ENCODE measurements at places on chromosomes 3 and 15.

DNA sequence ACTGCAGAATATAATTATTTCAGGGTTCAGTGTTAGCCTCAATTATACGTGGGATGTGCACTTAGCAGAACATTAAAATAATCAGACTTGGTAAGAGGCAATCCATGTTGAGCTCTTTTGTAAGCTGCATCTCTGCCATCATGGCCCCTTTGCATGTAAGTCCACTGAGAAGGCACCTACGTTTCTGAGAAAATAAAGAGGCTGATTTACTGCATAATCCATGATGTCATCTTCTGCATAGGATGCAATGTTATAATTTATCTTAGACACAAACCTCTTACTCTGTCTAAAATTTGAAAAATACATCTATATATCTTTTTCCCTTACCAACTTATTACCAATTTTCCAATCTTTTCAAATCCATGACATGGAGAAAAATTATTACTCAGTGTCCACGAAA lies 1294.7 kb downstream of the ZPLD1 start:
- DNase-seq = no peak

DNA sequence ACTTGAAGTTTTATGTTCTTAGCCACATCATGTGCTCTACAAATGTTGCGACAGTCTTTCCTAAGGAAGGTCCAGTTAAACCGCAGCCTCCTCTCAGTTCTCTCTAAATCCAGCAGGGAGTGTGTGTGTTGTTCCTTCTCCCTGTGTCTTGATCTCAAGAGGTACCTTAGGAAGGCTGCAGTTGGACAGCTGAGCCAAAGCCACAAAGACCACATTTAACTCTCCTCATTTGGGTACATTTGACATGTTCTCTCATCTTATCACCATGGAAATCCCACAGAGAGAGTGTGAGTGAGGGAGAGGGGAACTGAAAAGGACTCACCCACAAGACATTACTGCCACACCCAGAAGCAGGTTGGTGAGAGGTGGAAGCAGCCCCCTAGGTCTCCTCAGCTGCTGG lies 79.5 kb downstream of the CD200R1L start:
- DNase-seq = peak; percentile 35

DNA sequence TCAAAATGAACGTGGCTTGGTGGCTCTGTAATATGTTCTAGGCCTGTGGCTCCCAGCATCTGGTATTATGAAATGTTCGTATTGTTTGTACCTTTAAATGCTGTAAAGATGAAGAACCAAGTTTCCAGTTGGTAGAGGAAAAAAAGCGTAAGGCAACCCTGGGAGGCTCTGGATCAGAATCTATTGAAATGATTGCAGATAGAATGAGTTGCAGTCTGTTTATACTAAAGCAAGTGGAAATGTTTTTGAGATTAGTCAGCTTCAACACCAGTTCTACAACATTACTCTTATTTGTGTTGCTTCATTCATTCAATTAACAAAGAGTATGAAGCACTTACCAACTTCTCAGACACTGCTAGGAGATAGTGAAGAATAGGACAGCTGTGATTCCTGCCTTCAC lies 5.3 kb downstream of the ARL6IP5 start:
- no peak for DNase-seq

- no peak for DNase-seq
Observed at GRCh38 chr3:81621277-81621676, 140.2 kb downstream of the GBE1 start.

DNA sequence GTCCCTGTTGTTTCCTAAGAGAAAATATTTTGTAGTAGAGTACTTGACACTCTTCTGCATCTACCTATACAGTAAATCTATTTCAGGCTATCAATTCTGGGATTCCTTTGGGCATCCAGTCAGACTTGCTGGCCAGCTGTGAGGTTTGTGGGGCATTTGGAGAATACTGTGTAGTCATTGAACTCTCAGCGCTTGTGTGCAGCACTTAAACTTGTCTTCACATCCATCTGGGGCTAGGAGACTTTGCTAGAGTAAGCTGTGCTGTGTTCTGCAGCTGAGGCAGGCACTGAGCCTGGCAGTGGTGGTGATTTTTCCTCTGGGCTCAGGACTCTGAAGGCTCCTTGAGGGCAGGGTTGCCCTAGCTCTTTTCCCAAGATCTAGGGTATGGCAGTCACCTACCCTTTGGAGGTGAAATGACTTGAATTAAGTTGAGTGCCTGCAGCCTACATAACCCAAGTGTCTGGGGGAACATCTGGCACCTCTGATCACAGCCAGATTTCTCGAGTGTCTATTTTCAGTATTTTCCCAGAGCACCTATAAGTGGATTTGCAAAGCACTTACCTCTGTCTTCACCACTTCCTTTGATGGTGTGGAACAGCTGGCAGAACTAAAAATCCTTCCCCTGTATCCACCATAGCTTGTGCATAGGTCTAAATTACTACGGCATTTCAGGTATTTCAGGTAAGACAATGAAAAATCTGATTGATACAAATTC lies 19.3 kb downstream of the CLSTN2 start:
- DNase-seq = no peak

- no peak for DNase-seq
Observed at GRCh38 chr3:155640098-155640497, 104.8 kb downstream of the PLCH1 start.

- no peak for DNase-seq
Observed at GRCh38 chr3:78660957-78661356, 1106.8 kb downstream of the ROBO1 start.

DNA sequence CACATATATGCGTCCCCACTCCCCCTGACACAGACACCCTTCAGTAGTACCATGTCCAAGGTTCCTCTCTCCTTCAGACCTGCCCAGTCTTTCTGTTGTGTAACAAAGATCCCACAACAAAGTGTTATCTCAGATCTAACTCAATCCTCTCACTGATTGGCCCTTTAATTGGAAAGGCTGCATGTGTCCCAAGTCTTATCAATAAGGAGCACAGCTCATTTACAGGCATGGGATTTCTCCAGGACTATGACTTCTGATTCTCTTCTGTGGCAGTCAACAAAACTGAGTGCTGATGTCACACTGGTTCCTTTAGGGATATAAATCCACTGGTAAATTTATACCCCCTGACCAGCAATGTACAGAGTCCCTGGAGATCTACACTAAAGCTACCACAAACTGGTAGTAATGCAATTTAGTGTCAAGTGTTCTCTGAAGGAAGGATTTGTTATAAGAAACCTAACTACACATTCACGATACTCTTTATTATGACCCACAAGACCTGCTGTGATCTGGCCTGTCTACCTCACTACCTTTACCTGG lies 28.1 kb downstream of the CLK3 start:
- DNase-seq = no peak

GRCh38 chr3:169954142-169954756 lies 12.4 kb upstream of the SEC62 start:
- peak; percentile 56 for DNase-seq

GRCh38 chr3:38805765-38806386 lies 10.1 kb downstream of the SCN10A start:
- DNase-seq = peak; percentile 45

DNA sequence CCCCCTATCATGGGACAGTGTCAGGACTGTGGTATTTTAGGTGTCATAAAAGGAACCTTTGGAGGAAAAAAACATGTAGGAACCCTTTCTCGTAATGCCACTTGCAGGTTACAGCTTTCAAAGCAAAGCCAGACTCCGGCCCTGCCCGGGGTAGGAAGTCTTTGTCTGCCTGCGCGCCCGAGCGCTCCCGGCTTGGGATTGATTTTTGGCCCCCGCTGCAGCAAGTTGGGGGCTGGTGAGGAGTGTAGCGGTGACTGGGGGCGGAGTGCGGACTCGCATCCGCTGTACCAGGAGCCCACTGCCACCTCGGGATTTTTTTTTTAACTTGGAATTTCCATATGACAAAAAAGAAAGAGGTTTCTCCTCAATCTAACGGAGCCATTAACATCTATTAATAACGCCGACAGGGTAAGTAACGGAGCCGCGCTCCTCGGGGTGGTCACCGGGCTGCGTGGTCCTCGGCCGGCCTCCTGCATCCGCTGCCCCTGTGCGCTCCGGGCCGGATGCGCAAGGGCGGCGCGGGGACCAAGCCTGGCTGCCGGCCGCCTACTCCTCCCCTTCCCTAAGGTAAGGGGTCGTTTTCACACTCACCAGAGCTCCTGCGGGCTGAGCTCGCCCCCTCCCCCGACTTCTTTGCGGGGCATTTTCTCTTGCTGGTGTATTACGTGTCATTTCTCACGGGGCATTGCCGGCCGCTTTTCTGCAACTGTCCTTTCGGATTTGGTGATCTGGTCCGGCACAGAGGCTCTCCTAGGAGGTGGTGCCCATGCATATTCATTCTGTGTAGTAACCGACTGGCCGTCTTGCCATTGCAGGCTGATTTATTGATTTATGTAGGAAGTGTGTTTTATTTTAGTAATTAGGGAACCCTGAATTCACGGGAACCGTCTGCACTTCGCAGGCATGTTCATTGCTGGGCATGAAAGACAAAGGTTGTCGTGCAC lies 219.8 kb upstream of the TOPAZ1 start:
- DNase-seq = peak; percentile 58

DNA sequence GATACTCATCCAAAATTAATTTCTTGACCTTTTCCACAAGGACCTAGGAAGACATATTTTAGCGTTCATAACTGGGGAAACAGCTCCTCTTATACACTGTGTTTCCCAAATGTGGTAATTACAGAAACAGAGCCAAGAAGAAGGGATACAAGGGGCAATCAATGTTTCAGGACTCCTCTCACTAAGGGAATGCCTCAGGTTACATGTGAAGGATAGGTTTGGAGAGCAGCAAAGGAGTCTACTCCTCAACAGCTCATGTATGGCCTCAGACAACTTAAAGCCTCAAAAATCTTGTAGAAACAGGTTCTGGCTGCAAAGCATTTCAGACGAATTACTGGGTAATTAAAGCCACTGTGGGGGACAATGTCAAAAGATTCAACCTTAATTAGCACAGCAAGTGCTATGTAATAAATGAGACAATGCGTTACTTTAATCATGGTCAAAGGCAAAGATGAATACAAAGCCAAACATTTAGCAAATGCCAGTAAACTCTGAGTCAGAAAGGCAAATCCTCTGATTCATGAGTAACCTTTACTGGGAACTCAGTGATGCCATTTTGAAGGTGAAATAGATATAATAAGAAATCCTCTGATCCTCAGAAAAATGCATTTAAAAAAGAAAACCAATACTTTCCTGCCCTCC lies 1111.2 kb downstream of the TUSC7 start:
- DNase-seq = no peak

GRCh38 chr15:70062321-70062956 lies 35.3 kb downstream of the TLE3 start:
- DNase-seq = no peak

- no peak for DNase-seq
Observed at GRCh38 chr15:76844096-76844495, 61.0 kb downstream of the SCAPER start.

GRCh38 chr3:152234657-152235375 lies 33.9 kb upstream of the MBNL1 start:
- DNase-seq = no peak

- peak; percentile 57 for DNase-seq
Observed at GRCh38 chr3:45688194-45688881, 858 bp upstream of the SACM1L start.

- no peak for DNase-seq
Observed at GRCh38 chr15:92128788-92129187, 264.9 kb upstream of the ST8SIA2 start.

DNA sequence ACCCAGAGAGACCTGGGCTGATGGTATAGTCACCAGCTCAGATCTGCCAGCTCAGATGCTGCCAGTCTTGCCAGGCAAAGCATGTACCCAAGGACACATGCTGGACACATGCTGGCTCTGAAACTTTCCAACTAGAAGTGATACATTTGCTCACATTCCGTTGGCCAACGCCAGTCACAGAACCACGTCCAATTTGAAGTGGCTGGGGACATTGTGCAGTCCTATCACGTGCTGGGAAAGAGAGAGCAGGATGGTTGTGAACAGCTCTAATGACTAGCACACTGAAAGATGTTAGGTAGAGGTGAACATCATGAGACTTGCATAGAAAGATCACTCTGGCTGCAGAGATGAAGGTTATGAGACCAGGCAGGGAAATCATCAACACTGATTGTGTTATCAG lies 308.5 kb upstream of the ROPN1 start:
- no peak for DNase-seq

DNA sequence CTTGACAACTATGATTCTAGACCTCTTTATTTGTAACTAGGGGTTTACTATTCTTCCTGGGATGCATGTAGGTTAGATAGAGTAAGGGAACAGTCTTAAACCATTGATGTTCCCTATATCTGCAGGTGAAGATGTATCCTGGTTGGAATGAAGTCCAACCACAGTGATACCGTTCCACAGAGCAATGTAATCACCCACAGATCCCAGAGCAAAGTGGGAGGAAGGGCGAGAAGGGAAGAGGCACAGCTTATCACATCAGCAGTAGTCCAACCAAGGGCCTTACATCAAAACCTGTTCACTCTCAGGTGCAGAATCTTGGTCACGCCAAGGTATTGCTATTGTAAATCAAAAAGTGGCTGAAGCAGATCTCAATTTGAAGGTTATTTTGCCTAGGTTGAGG lies 61.8 kb upstream of the LIPC start:
- no peak for DNase-seq

GRCh38 chr3:34183611-34184340 lies 385.3 kb downstream of the PDCD6IP start:
- no peak for DNase-seq

- no peak for DNase-seq
Observed at GRCh38 chr3:139132976-139133375, 88.3 kb upstream of the PRR23C start.

- DNase-seq = no peak
Observed at GRCh38 chr3:9439331-9439730, 41.9 kb downstream of the SETD5 start.

GRCh38 chr3:170507063-170507462 lies 78.8 kb downstream of the SLC7A14 start:
- no peak for DNase-seq

GRCh38 chr3:143608966-143609365 lies 239.3 kb downstream of the SLC9A9 start:
- DNase-seq = no peak

- no peak for DNase-seq
Observed at GRCh38 chr3:141505166-141505565, 18.3 kb downstream of the RASA2 start.

- no peak for DNase-seq
Observed at GRCh38 chr3:171497468-171497867, 37.3 kb upstream of the TNIK start.

- no peak for DNase-seq
Observed at GRCh38 chr3:74387111-74387735, 227.2 kb downstream of the CNTN3 start.

GRCh38 chr3:27556887-27557286 lies 72.7 kb upstream of the SLC4A7 start:
- DNase-seq = no peak

DNA sequence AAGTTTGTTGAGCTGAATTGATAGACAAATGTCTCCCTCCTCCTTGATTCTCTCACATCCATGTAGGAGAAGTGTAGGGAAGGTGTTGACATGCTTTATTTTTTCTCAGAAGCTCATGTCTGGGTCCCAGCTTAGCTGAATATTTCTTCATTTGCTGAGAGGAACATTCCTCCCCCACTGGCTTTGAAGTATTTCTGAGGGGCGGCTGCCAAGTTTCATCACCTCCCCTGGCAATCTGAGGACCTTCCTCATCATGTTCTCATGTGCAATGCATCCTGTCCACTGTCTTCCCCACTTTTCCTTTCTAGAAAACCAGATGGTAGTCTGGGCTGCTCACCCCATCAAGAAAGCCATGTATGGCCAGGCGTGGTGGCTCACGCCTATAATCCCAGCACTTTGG lies 168.9 kb upstream of the RGMA start:
- no peak for DNase-seq
